ENCODE measurements at places on chromosomes 4 and X. TPM values are rescaled to one million over a fixed set of nuclear protein-coding genes. Genes with fewer than 3 reads are reported as not detected.
A peak's percentile ranks its signal among the peaks of the same experiment; 100 is the strongest.

DNA sequence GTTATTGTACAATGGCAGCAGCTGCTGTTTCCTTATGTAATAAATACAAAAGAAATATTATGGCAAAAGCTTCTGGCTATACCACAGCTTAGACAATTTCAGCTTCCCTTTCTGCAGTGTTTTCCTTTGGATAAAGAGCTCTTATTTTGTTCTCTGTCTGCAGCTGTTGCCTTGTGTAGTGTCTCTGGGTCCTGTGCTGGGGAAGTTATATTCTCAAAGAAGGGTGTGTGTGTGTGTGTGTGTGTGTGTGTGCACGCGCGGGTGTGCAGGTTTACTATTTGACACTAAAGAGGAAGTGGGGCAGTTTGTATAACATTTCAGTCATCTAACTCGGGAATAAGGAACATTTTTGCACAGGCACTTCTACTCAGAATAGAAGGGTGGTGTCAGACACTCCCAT, 83.6 kb downstream of the REPS2 start:
- DNase-seq = no peak
- no peaks in the 10 kb centered on the region for H3K27me3 ChIP-seq
- no peak overlapping the region for H3K4me3 ChIP-seq
- no peaks in the 10 kb centered on the region for H3K4me1 ChIP-seq
- H3K27ac ChIP-seq = no peak overlapping the region

DNA sequence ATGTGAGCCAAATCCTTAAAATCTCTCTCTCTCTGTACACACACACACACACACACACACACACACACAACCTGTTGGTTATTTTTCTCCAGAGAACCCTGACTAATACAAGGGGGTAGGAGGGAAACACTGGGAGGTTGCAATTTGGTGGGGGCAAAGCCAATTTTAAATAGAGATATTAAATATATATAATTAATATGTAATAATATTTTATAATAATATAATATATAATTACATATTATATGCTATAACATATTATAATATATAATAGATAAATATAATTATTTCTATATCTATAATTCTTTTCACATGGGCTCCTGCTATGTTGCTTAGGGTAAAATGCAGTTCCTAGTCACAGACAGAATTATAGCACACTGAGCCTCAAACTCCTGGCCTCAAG, 1354.2 kb downstream of the FSTL5 start:
- H3K27me3 ChIP-seq = no peaks in the 10 kb centered on the region
- H3K36me3 ChIP-seq = no peaks in the 10 kb centered on the region
- no peak overlapping the region for H3K27ac ChIP-seq
- H3K4me3 ChIP-seq = no peak overlapping the region

DNA sequence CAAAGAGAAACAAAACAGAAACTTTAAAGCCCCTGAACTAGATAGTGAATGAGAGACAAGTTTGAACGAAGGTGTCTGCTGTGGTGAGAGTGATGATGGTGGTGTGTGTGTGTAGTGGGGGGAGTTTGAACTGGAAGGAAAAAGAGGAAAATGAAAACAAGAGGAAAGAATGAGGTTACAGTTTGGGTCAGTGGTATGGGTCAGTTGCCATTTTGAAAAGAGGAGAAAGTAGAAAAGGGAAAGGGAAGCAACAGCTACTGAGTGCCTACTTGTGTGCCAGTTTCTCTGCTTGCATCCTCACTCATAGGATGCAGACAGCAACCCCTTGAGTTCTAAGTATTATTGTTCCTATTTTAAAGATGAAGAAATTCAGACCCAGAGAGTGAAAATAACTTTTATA, 26.0 kb downstream of the NHSL2 start:
- no peak overlapping the region for H3K4me3 ChIP-seq
- peaks cover 25% of the 10 kb centered on the region for H3K4me1 ChIP-seq
- H3K27ac ChIP-seq = no peak overlapping the region
- H3K36me3 ChIP-seq = no peaks in the 10 kb centered on the region

GRCh38 chr4:139951021-139951420, 203.0 kb downstream of the MAML3 start:
- no peaks in the 10 kb centered on the region for H3K27me3 ChIP-seq
- H3K4me3 ChIP-seq = no peak overlapping the region
- no peak for DNase-seq
- H3K36me3 ChIP-seq = no peaks in the 10 kb centered on the region
- peaks cover 12% of the 10 kb centered on the region for H3K4me1 ChIP-seq

- no peak overlapping the region for H3K27ac ChIP-seq
- no peaks in the 10 kb centered on the region for H3K36me3 ChIP-seq
- peak; percentile 14 for DNase-seq
- H3K4me1 ChIP-seq = no peaks in the 10 kb centered on the region
- no peak overlapping the region for H3K4me3 ChIP-seq
Measured at GRCh38 chrX:68684291-68684918, 36.9 kb downstream of the STARD8 start.

DNA sequence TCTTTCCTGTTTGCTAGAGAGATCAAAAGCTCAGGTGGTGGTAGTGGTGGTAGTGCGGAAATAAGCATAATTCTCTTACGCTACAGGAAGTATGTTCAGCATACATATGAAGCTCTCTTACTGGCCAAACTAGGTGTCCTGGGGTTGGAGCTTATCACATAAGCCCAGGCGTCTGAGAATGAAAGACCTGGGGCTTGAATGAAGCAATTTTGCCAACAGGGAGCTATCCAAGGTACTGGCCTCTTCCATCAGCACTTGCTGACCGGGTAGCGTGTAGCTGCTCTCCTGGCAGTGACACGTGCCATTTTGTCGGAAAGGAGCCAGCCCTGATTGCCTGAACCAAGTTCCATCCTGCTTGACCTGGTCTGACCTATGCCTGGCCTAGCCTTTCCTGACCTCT, 65.9 kb upstream of the HPF1 start:
- H3K4me3 ChIP-seq = no peak overlapping the region
- no peaks in the 10 kb centered on the region for H3K4me1 ChIP-seq
- H3K27me3 ChIP-seq = no peaks in the 10 kb centered on the region
- no peak overlapping the region for H3K27ac ChIP-seq

- peak overlapping the region; percentile 43 for H3K4me3 ChIP-seq
- no peak for DNase-seq
- H3K4me1 ChIP-seq = no peaks in the 10 kb centered on the region
- H3K27ac ChIP-seq = peak overlapping the region; percentile 84
- H3K27me3 ChIP-seq = no peaks in the 10 kb centered on the region
- H3K36me3 ChIP-seq = no peaks in the 10 kb centered on the region
Measured at GRCh38 chrX:155028129-155028528, 1.5 kb downstream of the FUNDC2 start.

- no peak overlapping the region for H3K27ac ChIP-seq
- H3K4me3 ChIP-seq = no peak overlapping the region
- no peak for DNase-seq
Measured at GRCh38 chr4:142194905-142195304, 558.5 kb downstream of the IL15 start.

- H3K4me3 ChIP-seq = no peak overlapping the region
- H3K27ac ChIP-seq = no peak overlapping the region
- no peaks in the 10 kb centered on the region for H3K4me1 ChIP-seq
Measured at GRCh38 chr4:95294321-95294720, 254.5 kb downstream of the UNC5C start.

DNA sequence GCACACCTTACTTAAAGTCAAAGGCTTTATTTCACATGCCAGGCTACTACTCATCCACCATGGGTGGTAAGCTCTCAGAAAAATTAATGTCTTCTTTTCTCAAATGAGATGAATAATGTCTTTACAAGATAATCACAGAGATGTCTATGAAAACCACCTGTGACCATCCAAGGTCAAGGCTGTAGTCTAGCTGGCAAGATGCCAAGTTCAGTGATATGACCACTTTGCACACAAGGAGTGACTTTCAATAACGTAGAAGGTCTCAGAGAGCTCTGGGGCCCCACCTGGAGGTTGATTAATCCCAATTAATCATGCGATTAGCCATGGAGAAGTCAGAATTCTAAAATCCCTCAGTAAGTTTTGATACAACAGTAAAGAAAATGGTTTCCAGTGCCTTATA, 20.5 kb downstream of the ANOS1 start:
- no peak overlapping the region for H3K27ac ChIP-seq
- H3K4me1 ChIP-seq = no peaks in the 10 kb centered on the region
- no peaks in the 10 kb centered on the region for H3K36me3 ChIP-seq
- no peak overlapping the region for H3K4me3 ChIP-seq

DNA sequence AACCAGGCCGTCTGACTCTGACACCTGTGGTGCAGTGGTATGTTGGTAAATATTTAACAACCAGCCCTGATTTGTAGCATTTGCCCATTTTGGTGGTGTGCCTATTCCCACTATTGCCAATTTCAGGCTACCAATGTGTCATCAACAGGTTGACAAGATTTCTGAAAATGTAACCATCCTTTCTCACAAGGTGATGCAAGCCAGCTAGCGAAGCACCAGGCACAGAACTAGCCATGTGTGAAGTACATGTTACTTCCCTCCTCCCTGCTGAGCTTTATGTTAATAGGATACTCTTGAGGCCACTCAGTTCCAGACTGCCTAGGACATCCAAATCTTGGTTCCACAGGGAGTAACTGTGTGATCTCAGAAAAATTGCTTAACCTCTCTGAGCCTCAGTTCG, 7.2 kb upstream of the MAMLD1 start:
- H3K27ac ChIP-seq = no peak overlapping the region
- DNase-seq = no peak
- H3K4me1 ChIP-seq = no peaks in the 10 kb centered on the region
- no peaks in the 10 kb centered on the region for H3K27me3 ChIP-seq
- H3K36me3 ChIP-seq = no peaks in the 10 kb centered on the region

DNA sequence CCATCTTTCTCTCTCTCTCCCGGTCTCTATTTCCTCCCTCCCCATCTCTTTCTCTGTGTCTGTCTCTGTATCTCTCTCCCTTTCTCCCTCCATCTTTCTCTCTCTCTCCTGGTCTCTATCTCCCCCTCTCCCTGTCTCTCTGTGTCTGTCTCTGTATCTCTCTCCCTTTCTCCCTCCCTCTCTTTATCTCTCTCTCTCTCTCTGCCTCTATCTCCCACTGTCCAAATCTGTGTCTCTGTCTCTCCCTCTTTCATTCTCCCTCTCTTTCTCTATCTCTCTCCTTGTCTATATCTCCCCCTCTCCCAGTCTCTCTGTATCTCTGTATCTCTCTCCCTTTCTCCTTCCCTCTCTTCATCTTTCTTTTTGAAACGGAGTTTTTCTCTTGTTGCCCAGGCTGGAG, 23.6 kb downstream of the IL3RA start:
- no peak overlapping the region for H3K27ac ChIP-seq
- DNase-seq = no peak
- H3K4me3 ChIP-seq = no peak overlapping the region
- H3K36me3 ChIP-seq = peaks cover 7% of the 10 kb centered on the region
- no peaks in the 10 kb centered on the region for H3K4me1 ChIP-seq
- H3K27me3 ChIP-seq = no peaks in the 10 kb centered on the region

GRCh38 chr4:151031831-151032605, 16.9 kb upstream of the LRBA start:
- H3K4me1 ChIP-seq = no peaks in the 10 kb centered on the region
- no peak overlapping the region for H3K4me3 ChIP-seq
- no peaks in the 10 kb centered on the region for H3K36me3 ChIP-seq

Gene CT45A2
- not detected for total RNA-seq

Gene FOXR2
- not detected for total RNA-seq

Gene SPATA18
- 9.2 TPM for total RNA-seq

Gene NMU
- 9.0 TPM for total RNA-seq

Gene PRAF2
- 32.9 TPM for total RNA-seq

Gene TBC1D8B
- 14.8 TPM for total RNA-seq

Measured in thyroid gland (tissue), 4 donors.